ENCODE measurements at places on chromosomes 3 and 15. TPM values are rescaled to one million over a fixed set of nuclear protein-coding genes. Genes with fewer than 3 reads are reported as not detected.

Gene ZBED2
- total RNA-seq: under 0.01 TPM

Gene SUCLG2
- total RNA-seq: 27.9 TPM

Gene SAMMSON
- total RNA-seq: not detected

Gene SLCO2A1
- total RNA-seq: 0.47 TPM

Gene CLRN1
- not detected for total RNA-seq

Gene PCOLCE2
- total RNA-seq: 3.5 TPM

Gene GPR171
- not detected for total RNA-seq

Gene SEMA3G
- not detected for total RNA-seq

Gene AMOTL2
- total RNA-seq: 284 TPM

Gene GPR176
- total RNA-seq: 54.9 TPM

Gene DISP2
- total RNA-seq: 0.23 TPM

Gene FSTL1
- total RNA-seq: 1,923 TPM

Gene STAB1
- 1.4 TPM for total RNA-seq

Gene CHRD
- 1.5 TPM for total RNA-seq

Gene ZBTB47
- total RNA-seq: 28.9 TPM

Gene DTWD1
- total RNA-seq: 34.8 TPM
